ENCODE measurements at places on chromosomes 2 and 18. TPM values are rescaled to one million over a fixed set of nuclear protein-coding genes. Genes with fewer than 3 reads are reported as not detected.

The IGFBP2 gene
- total RNA-seq = 0.21 TPM

The ITGA6 gene
- 38.3 TPM for total RNA-seq

The PHLPP1 gene
- total RNA-seq = 14.8 TPM

The SMPD4 gene
- total RNA-seq = 77.8 TPM

The BOLL gene
- total RNA-seq = not detected

The RAB27B gene
- total RNA-seq = 24.0 TPM

The CD28 gene
- 3.3 TPM for total RNA-seq

DNA sequence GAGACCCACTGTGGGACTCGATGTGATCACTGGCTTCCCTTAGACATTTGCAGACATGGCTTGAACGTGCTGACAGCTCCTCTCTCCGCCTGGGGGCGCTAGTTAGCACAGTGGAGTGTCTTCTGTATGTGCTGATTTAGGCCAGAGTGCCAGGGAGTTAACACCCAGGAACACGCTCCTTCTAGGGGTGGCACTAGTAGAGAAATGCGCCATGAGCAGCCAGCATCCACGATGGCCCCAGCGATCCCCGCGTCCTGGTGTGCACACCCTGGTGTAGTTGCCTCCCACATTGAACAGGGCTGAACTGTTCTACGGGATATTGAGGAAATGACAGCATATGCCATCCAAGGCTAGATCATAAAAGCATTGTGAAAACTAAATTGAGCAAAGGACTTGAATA lies 11.4 kb upstream of the NMUR1 start:
- peaks cover 49% of the 10 kb centered on the region for H3K4me1 ChIP-seq
- H3K4me3 ChIP-seq = no peak overlapping the region
- H3K27me3 ChIP-seq = no peaks in the 10 kb centered on the region
- no peak overlapping the region for H3K27ac ChIP-seq

DNA sequence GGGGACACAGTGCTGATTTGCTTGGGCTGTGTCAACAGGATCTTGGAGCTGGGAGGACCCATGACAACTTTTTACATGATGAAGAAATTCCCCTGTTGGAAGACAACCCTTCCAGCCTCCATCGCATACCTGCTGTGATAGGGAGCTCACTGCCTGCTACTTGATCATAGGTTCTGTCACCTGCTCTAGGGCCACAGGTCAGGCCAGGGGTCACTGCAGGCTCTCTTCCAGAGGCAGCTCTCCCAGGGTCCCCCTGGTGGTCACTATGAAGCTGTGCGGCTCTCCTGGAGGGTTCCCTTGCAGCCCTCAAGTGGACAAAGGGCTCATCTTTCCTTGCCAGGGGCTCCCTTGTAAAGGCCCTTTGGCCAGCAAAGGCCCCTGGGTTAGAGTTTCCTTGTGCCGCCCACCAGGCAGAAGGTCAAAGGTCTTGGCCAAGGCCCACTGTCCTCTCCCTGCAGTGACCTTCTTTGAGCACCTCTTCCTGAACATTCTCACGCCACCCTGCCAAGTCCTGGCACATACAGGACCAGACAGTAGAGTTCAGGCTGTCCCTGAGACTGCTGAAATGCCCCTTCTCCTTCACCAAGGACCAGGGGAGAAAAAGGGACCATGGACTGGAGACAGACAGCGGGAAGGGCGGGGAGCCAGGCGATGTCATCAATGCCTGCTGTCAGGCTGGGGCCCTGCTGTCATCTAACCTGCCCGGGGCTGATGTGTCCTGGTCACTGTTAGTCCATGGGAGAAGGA lies 345.1 kb downstream of the DYSF start:
- H3K4me3 ChIP-seq = no peak overlapping the region
- no peaks in the 10 kb centered on the region for H3K27me3 ChIP-seq
- H3K36me3 ChIP-seq = no peaks in the 10 kb centered on the region
- no peaks in the 10 kb centered on the region for H3K4me1 ChIP-seq
- no peak overlapping the region for H3K27ac ChIP-seq

DNA sequence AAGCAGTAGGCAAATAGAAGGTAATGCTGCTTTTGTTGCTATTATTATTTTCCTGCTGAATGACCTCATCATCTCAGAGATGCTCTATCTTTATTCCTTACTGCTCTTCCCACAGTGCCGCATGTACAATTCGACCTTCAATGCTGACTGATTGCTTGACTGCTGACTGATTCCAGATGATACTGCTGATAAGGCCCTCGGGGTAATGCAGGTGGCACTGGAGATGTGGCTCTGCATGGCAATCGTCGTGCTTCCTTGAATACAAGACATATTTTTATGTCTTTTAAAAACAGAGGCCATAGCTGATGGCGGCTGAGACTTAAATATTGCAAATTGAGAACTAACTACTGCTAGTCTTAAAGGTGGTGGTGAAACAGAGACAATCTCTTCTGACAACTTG lies 146.6 kb downstream of the LOXHD1 start:
- no peaks in the 10 kb centered on the region for H3K27me3 ChIP-seq
- no peak for DNase-seq
- H3K36me3 ChIP-seq = no peaks in the 10 kb centered on the region
- no peak overlapping the region for H3K27ac ChIP-seq

- DNase-seq = no peak
- no peak overlapping the region for H3K4me3 ChIP-seq
- H3K36me3 ChIP-seq = no peaks in the 10 kb centered on the region
- H3K4me1 ChIP-seq = no peaks in the 10 kb centered on the region
- no peak overlapping the region for H3K27ac ChIP-seq
Observed at GRCh38 chr2:75396314-75396713, 164.4 kb downstream of the EVA1A start.

DNA sequence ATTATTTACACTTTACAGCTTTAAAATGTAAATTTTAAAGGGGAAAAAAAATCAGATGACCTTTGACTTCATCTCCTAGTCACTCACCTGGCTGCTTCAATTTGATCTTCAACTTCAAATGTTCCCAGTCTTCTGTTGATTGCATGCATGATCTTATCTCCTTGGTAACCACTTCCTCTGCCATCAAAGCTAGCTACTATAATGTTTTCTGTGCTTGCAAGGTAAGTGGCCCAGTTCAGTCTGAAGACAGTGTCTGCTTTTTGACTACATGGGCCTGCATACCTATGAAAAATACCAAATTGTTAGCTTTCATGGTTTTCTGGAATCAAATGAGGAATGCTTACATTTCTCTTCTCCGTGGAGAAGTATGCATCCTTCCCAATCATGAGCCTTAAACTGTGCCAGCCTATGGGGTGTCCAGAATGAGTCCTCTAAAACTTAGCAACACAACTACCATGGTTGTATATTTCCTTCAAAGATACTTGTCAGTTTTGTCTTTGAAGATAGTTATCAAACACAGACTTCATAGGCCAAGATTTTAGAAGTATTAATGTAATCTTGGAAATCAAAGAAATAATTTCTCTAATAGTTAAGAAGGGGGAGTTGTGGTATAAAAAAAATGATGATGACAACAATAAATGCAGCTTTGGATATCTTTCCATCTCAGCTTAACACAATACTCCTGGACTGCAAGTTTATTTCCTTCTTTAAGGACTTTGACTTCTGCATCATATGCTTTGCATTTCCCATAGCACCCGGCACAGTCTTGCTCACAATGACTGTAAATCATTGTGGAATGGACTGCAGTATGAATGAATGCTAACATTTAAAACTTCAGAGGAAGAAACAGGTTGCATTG lies 62.1 kb downstream of the DPP4 start:
- H3K27ac ChIP-seq = peak overlapping the region; percentile 52
- no peaks in the 10 kb centered on the region for H3K27me3 ChIP-seq
- peaks cover 6% of the 10 kb centered on the region for H3K4me1 ChIP-seq

DNA sequence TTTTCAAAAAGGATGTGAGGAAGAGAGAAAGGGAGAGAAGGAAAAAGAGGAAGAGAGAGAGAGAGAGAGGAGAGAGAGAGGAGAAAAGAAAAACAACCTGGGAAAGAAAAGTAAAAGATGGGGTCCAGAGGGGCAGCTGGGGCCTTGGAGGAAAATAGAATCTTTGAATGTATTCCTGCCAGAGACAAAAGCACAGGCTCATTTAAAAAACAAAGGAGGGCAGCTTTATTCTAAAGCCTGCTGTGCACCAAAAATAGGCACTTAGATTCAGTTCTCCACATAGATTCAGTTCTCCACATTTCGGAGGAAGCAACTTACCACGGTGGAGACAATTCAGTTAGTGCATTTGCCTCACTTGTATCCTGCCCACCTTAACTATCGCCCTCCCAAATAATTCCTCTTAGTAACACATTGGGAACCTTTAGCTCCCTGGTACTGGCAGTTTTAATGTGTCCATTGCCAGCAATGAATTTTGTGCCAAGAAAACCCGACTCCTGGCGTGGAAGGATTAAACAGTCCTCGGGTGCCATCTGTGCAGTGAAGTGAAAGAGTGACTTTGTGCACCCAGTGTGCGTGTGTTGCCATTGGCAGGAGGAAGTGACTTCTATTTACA lies 71.3 kb downstream of the DPP4 start:
- H3K27ac ChIP-seq = no peak overlapping the region
- no peaks in the 10 kb centered on the region for H3K36me3 ChIP-seq
- no peak for DNase-seq
- no peak overlapping the region for H3K4me3 ChIP-seq
- no peaks in the 10 kb centered on the region for H3K4me1 ChIP-seq

GRCh38 chr2:190637281-190637734 lies 11.6 kb upstream of the NAB1 start:
- no peaks in the 10 kb centered on the region for H3K27me3 ChIP-seq
- DNase-seq = no peak
- no peaks in the 10 kb centered on the region for H3K4me1 ChIP-seq
- no peak overlapping the region for H3K4me3 ChIP-seq
- no peaks in the 10 kb centered on the region for H3K36me3 ChIP-seq

GRCh38 chr2:138421315-138421970 lies 80.1 kb upstream of the SPOPL start:
- H3K27me3 ChIP-seq = no peaks in the 10 kb centered on the region
- no peak for DNase-seq
- H3K4me3 ChIP-seq = no peak overlapping the region
- no peaks in the 10 kb centered on the region for H3K4me1 ChIP-seq
- H3K36me3 ChIP-seq = no peaks in the 10 kb centered on the region
- H3K27ac ChIP-seq = no peak overlapping the region

GRCh38 chr2:147273628-147274027 lies 571.2 kb upstream of the ACVR2A start:
- H3K27ac ChIP-seq = no peak overlapping the region
- no peaks in the 10 kb centered on the region for H3K4me1 ChIP-seq

GRCh38 chr2:219542931-219543595 lies 546 bp downstream of the CHPF start:
- H3K27me3 ChIP-seq = no peaks in the 10 kb centered on the region
- peak overlapping the region; percentile 64 for H3K4me3 ChIP-seq
- no peak for DNase-seq
- H3K4me1 ChIP-seq = peaks cover 29% of the 10 kb centered on the region

DNA sequence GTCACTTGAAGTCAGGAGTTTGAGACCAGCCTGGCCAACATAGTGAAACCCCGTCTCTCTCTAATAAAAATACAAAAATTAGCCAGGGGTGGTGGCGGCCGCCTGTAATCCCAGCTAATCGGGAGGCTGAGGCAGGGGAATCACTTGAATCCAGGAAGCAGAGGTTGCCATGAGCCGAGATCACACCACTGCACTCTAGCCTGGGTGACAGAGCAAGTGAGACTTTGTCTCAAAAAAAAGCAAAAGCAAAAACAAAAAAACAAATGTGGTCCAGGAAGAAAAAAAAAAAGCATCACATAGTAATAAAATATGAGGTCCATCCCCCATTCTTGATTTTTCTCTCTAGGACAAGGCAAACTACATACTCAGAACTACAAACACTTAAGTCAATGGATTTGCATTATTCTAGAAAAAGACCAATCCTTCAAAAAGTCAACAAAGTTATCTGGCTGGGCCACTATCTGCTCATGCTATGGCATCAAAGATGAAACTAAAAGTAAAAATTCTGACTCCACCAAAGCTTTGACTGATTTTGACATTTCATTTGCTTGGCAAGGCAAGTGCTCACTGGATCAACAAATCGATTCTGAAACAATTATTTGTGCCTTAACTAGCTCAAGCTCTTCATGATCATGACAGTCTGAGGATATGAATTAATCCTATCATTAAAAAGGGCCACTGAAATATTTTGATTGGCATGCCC lies 28.4 kb downstream of the MEX3C start:
- peak overlapping the region; percentile 57 for H3K27ac ChIP-seq
- no peaks in the 10 kb centered on the region for H3K27me3 ChIP-seq
- H3K36me3 ChIP-seq = peaks cover 8% of the 10 kb centered on the region
- peak; percentile 38 for DNase-seq

- no peaks in the 10 kb centered on the region for H3K36me3 ChIP-seq
- DNase-seq = no peak
- no peak overlapping the region for H3K27ac ChIP-seq
- H3K27me3 ChIP-seq = no peaks in the 10 kb centered on the region
- no peak overlapping the region for H3K4me3 ChIP-seq
- H3K4me1 ChIP-seq = no peaks in the 10 kb centered on the region
Observed at GRCh38 chr18:48419277-48420022, 10.3 kb upstream of the ZBTB7C start.

DNA sequence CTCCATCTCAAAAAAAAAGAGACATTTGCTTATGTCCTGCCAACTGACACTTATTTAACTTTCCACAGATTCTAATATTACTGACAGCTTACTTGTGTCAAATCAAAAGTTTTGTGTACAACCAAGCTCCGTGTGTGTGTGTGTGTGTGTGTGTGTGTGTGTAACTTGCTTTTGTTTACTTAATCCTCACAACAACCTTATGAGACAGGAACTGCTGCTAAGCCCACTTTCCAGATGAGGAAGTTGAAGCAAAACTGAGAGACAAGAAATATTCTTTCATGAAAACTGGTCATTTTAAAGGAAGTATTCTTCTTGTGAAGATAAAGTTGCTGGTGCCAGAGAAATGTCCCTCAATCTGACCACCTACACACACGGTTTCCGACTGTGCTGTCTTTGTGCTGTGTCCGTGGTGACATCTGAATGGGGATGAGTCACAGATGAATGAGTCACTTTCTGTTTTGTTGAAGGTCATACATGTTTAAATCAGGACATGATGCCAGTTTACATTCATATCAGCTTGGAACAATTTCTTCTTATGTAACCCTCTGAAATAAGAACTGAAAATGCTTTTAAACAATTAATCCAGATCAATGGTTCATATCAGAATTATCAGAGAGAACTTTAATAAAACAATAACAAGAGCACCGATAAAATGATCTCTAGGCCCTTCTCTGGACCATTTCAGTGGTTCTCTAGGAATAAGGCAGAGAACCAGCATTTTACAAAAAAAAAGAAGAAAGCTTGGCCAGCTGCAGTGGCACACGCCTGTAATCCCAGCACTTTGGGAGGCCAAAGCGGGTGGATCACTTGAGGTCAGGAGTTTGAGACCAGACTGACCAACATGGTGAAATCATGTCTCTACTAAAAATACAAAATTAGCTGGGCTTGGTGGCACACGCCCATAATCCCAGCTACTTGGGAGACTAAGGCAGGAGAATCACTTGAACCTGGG lies 95.5 kb downstream of the THNSL2 start:
- H3K4me3 ChIP-seq = no peak overlapping the region
- H3K27ac ChIP-seq = peak overlapping the region; percentile 49
- peaks cover 10% of the 10 kb centered on the region for H3K4me1 ChIP-seq
- no peaks in the 10 kb centered on the region for H3K27me3 ChIP-seq

- H3K36me3 ChIP-seq = no peaks in the 10 kb centered on the region
- DNase-seq = no peak
- no peak overlapping the region for H3K27ac ChIP-seq
- no peak overlapping the region for H3K4me3 ChIP-seq
- H3K4me1 ChIP-seq = peaks cover 57% of the 10 kb centered on the region
Observed at GRCh38 chr2:10282611-10283105, 20.0 kb upstream of the HPCAL1 start.

Measured in natural killer cell (primary cell).